ENCODE measurements at places on chromosomes 2 and 18.

GRCh38 chr18:28777756-28778155 is 600.8 kb upstream of the CDH2 start:
- DNase-seq = no peak

GRCh38 chr2:201444746-201445465 is 6.4 kb downstream of the TRAK2 start:
- no peak for DNase-seq

- no peak for DNase-seq
Observed at GRCh38 chr2:219701847-219702634, 74.6 kb downstream of the SLC4A3 start.

DNA sequence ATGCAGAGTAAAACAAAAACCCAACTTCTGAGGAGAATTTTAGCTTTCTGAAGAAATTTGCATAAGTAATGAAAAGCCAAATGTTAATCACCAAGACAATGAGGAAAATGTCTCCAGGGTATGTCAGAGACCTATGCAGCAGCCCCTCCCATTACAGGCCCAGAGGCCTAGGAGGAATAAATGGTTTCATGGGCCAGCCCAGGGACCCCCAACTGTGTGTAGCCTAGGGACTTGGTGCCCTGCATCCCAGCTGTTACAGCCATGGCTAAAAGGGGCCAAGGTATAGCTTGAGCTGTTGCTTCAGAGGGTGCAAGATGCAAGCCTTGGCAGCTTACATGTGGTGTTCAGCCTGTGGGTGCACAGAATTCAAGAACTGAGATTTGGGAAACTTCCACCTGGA is 1256.9 kb upstream of the PIK3C3 start:
- DNase-seq = no peak

DNA sequence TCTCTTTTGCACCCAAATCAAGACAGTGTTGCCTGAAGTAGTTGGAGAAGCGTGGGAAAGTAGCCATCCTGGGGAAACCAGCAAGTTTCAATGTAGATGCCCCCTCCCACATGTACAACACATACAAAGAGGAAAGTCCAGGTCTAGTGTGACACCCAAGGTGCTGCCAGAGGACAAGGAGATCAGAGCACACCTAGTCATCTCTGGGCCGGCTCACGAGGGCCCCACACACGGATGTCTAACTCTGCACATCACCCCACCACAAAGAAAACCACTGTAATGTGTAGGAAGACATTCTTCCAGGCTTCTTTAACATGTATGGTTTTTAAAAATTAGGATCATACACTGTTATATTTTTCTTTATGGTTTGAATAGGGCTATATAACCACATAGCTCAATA is 21.6 kb downstream of the PARD6G start:
- no peak for DNase-seq

DNA sequence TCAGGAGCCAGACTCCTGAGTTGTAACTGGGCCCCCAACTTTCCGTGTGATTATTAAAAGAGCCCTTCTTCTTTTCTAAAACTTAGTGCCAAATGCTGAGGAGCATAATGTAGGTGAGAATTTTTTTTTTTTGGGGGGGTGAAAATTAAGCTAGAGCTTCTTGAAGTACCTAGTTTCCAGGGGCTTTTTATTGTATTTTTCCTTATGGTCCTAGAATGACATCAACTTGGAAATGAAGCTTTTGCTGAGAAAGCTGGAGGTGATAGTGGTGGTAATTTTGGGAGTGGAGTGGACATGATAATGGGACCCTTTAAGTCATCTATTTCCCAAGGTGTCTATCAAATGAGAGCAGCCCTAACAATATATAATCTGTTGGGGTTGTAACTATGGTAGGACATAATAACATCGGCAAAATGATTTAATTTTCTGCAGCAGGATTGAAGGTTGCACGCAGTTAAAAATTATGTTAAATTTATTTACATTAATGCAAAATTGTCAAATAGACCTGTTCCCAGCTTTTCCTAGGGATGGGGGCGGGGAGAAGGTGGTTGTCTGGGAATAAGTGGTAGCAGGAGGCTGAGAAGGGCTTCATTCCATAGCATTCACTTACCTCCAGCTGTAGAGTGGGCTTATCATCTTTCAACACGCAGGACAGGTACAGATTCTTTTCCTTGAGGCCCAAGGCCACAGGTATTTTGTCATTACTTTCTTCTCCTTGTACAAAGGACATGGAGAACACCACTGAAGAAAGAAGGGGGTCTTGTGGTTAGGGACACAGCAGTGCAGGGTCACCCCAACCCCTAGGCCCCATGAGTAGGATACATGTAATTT is 5.7 kb downstream of the IL1B start:
- no peak for DNase-seq

- no peak for DNase-seq
Observed at GRCh38 chr18:11506856-11507255, 102.5 kb upstream of the SLC35G4 start.

- DNase-seq = no peak
Observed at GRCh38 chr2:195490319-195490718, 166.7 kb upstream of the SLC39A10 start.

GRCh38 chr2:241767464-241768250 is 9.0 kb upstream of the GAL3ST2 start:
- DNase-seq = no peak

DNA sequence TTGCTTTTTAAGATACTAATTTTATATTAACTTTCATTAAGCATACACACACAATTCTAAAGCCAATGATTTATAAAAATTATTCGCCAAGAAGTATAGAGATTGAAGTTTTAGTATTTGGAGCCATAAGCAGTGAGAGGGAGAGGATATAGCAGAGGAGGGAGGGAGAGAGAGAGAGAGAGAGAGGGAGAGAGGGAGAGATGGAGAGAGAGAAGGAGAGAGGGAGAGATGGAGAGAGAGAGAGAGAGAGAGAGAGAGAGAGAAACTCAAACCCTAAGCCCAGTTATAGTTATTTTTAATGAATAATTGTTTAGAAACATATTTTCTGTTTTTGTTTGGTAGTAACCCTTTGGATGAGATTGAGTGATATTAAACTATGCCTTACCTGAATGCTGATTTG is 5.3 kb downstream of the TWIST2 start:
- no peak for DNase-seq

- no peak for DNase-seq
Observed at GRCh38 chr2:143604566-143604959, 475.3 kb downstream of the ARHGAP15 start.

DNA sequence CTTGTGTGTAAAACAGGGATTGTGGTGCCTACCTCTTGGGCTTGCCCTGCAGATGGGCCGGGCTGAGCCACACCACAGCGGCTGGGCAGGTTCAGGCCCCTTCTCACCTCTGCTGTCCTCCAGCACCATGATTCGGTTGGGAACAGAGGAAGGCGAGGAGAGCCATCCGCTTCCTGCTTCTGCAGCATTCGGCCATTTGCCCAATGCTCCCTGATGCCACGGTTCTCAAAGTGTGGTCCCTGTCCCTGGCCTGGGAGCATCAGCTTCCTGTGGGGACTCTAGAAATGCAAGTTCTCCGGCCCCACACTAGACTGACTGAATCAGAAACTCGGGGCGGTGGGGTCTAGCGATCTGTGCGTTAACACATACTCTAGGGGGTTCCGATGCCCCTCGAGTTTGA is 65.1 kb downstream of the RRM2 start:
- no peak for DNase-seq

GRCh38 chr18:45106331-45106774 is 425.7 kb downstream of the SETBP1 start:
- peak; percentile 6 for DNase-seq

- no peak for DNase-seq
Observed at GRCh38 chr18:8513249-8513648, 96.0 kb upstream of the RAB12 start.

DNA sequence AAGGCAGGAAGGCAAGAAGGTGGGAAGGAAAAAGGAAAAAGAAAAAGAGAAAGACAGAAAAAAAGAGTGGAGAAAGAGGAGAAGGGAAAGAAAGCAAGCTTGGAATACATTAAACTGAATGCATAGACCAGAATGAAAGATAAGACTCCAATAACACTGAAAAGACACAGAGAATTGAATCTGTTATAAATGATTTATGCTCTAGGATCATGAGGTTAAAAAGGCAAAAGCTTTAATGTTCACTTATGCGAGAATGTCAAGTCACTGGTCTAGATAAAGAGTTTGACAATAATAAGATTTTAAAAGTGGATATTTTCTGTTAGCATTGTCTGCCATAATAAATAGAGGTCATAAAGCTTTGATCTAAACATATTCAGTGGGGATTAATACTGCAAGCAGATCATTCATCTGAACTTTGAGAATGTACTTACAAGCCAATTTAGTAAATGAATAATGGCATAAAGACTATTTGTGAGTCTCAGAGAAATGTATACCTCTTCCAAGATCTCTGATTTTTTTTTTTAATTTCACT is 1069.2 kb upstream of the SLC39A10 start:
- DNase-seq = no peak

DNA sequence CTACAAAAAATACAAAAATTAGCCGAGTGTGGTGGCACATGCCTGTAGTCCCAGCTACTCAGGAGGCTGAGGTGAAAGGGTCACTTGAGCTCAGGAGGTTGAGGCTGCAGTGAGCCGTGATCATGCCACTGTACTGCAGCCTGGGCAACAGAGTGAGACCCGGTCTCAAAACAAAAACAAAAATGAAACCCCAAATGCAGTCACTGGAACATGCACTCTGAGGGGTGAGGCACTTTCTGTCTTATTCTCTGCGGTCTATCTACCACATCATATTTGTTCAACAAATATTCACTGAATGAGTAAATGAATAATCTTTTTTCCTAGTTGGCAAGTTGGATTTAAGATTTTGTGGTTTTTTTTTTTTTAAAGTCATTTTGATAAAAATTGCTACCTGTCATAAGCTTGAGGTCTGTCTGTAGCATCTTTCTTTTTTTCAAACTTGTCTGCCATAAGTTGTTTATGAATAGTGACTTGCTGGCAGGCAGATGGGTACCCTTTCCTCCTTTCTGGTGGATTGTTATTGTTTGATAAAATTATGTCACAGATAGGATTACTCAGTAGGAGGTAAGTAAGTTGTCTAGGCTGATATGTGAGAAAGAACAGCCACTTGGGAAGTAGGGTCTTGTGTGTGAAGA is 11.8 kb downstream of the CHRNA1 start:
- no peak for DNase-seq

GRCh38 chr2:149528983-149529382 is 58.6 kb downstream of the MMADHC start:
- DNase-seq = no peak

GRCh38 chr2:128319631-128320191 is 1.0 kb upstream of the HS6ST1 start:
- DNase-seq = no peak

DNA sequence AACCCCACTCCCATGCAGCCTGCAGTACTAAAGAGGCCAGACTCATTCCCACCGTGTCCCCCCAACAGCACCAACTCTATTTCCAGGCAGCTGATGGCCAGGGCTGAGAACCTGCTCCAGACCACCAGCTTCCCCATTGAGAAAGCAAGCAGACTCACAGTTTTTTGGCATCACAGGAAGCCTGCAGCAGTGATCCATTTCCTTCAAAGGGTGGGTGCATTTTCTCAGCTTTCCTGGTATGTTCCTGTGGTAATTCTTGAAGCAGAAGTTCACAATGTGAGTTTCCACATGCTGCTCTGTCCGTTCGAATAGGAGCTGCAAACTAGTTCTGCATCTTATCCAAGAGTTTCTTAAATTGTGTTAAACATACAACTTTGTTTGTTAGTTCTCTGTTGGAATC is 1249.6 kb upstream of the FAM98A start:
- DNase-seq = no peak

- DNase-seq = no peak
Observed at GRCh38 chr2:15744820-15745219, 153.2 kb downstream of the DDX1 start.

DNA sequence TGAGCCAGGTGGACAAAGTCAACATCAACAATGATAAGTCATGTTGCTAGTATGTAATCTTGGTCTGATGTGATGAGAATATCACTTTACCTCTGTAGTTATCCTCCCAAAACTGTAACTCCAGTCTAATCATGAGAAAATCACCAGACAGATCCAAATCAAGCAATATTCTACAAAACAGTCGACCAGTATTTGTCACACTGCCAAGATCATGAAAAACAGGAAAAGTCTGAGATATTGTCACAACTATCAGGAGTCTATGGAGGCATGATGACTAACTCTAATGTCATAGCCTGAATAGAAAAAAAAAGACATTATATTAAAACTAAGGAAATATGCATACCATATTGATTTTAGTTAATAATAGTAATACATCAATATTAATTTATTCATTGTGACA is 1883.3 kb upstream of the CELF4 start:
- no peak for DNase-seq

GRCh38 chr2:16386431-16386830 is 279.2 kb downstream of the CYRIA start:
- DNase-seq = no peak

- no peak for DNase-seq
Observed at GRCh38 chr2:179021258-179021657, 28.7 kb downstream of the CCDC141 start.

Data from stimulated activated CD8-positive, alpha-beta memory T cell treated with anti-CD3 and anti-CD28 coated beads, Interleukin-2, amount 100 ng/mL, for 1 hour (primary cell).